ENCODE measurements at places on chromosomes 2 and 18. TPM values are rescaled to one million over a fixed set of nuclear protein-coding genes. Genes with fewer than 3 reads are reported as not detected.

DNA sequence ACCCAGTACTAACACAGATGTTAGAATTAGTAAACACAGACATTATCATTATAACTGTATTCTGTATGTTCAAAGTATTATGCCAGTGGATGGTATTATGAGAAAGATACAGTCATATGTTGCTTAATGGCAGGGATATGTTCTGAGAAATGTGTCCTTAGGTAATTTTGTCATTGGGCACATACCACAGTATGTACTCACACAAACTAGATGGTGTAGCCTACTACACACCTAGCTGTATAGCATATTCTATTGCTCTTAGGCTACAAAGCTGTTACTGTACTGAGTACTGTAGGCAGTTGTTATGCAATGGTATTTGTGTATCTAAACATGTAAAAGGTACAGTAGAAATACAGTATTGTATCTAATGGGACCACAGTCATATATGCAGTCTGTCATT is 53.8 kb downstream of the GTF3C3 start:
- DNase-seq, result no peak
- no peak overlapping the region for H3K27ac ChIP-seq
- no peak overlapping the region for H3K4me3 ChIP-seq
- H3K36me3 ChIP-seq, result no peaks in the 10 kb centered on the region
- no peaks in the 10 kb centered on the region for H3K4me1 ChIP-seq

DNA sequence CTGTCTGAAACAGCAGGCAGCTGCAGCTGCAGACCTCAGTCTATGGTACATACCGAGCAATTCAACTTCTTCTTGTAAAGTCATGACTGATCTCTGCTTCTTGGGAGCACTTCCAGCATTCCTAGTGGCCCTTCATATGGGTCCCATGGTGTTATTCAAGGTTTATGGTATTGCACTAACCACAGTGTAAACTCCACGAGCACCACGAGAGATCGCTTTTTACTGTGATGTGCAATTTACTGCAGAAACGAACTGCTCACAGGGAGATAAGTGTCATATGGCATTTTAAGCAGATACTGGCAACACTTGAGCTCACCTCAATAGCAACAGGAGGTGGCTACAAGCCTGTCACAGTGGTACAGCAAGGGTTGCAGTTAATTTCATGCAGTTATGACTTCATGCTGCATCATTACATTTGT is 38.6 kb upstream of the SH3BP4 start:
- no peak overlapping the region for H3K4me3 ChIP-seq
- H3K36me3 ChIP-seq, result no peaks in the 10 kb centered on the region
- H3K27me3 ChIP-seq, result no peaks in the 10 kb centered on the region
- H3K4me1 ChIP-seq, result no peaks in the 10 kb centered on the region

ATP6V1B1 gene
- not detected for total RNA-seq

ITGA4 gene
- total RNA-seq, result 33.3 TPM

TNFRSF11A gene
- 0.22 TPM for total RNA-seq

GPR45 gene
- not detected for total RNA-seq

ADCYAP1 gene
- not detected for total RNA-seq

Data from GM23248 (cell line).